ENCODE measurements at places on chromosomes 2 and 18.

DNA sequence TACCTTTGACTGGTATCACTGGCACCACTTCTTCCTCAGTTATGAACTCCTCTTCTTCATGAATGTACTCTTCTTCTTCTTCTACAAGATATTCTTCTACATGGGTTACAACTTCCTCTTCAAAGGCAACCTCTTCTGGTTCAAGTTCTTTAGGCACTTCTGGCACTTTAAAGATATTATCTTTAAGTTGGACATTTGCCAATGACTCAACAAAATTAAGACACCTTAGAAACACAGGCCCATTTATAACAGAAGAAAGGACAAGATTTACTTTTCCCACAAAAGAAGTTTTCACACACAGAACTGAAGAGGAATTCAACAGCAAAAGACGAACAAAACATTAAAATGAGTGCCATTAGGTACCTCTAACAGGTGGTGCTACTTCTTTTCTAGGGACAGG lies 127.3 kb downstream of the TTN start:
- no peak for DNase-seq

DNA sequence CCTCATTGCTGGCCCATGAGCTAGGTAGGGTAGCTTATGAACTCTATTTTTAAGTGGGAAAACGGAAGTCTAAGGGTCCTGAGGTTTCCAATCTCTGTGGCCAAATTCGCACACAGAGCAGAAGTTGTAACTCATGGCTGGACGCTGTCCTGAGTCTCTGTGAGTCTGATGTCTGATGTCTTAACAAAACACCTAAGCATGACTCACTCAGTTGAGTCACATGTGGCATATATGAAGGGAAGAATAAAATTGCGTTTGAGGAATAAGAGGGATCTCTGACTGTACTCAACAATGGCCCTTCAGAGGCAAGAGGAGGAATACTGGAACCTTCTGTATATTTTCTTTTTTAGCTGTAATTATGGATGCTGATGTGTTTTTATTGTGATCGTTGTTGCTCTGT lies 569.7 kb downstream of the RIT2 start:
- peak; percentile 8 for DNase-seq

DNA sequence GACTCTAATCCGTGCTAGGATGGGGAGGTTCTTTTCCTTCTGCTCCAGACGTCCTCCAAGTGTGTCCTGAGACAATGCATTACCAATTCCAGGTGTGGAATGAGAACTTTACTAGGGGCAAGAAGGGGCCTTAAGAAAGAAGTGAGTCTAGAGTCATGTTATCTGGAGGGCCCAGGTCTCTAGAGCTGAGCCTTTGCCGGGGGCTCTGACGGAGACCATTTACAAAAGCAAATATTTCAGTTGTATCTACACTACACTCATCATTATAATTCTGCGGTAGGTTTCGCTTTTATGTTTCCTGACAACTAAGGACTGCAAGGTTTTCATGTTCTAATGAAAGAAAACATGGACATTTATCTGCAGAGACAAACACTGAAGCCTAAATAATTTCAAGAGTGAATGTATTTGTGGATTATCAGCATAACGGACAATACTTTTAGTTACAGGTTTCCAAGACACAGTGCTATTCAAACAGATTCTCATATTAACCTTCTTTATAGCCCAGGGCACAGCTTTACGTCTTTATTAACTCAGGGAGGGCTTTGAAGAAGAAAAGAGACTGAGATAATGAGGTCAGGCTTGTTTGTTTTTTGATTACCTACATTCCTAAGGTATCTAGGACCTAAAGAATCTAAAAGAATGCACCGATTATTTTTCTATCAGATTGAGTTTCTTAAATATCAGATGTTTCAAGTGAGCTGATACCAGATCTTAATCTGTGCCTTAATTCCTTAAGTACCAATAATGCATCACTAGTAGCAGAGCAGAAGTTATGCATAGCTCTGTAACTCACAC lies 15.0 kb upstream of the LAMA1 start:
- DNase-seq, result no peak

DNA sequence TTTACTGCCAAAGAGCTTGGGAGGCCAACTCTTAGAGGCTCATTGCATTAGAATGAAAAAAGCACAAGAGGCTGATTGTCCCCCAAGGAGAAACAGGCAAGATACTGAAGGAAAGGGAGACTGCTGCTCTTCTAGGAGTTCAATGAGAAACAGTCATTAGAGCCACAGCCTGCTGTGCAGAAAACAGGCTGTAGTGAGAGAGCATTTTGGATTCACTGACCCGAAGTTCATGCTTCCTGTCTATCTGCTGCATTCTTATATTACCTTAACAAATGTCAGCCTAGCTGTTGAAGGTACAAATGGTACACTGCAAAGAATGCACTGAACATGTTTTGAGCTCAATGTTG lies 423.3 kb downstream of the SETBP1 start:
- no peak for DNase-seq

GRCh38 chr2:176251928-176252327 lies 17.3 kb upstream of the MTX2 start:
- no peak for DNase-seq

DNA sequence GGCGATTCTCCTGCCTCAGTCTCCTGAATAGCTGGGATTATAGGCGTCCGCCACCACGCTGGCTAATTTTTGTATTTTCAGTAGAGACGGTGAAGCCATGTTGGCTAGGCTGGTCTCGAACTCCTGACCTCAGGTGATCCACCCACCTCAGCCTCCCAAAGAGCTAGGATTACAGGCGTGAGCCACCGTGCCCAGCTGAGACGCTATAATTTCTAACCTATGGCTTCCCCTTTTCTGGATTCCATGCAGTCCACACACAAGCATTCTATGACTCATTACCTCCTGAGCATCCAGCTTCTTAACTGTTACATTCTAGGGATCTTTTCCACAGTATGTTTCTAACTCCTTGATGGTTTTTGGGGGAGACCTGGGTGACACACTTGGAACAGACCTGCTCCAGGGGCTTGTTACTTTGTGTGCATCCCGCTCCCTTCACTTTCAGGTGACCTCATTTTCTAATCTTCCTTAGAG lies 11.8 kb upstream of the KCMF1 start:
- peak; percentile 52 for DNase-seq

DNA sequence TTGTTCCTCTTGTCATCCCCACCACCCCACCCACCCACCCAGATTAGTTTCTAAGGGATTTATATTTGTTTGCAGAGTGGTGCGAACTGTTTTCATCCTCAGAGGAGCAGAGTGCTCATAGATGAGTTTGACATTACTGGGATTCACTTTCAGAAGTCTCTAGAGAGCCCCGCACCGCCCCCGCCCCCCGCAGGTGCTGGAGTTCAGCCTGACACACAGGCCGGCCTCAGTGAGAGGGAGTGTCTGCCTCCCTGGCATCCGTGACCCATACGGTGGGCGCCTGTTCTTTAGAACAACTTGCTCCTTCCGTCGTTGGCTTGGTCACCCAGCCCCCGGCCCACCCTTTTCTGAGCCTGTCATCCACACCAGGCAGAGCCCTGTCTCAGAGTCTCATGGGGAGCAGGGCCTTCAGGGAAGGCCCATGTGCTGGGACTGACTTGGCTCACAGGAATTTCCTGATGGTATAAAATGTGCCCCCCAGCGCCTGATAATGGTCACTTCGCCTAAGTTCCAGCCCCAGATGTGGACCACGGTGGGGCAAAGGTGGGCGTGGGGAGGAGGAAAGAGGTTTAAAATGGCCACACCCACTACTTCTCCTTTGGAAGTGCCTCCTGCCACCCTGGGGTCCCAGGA lies 44.3 kb downstream of the HPCAL1 start:
- DNase-seq, result no peak

DNA sequence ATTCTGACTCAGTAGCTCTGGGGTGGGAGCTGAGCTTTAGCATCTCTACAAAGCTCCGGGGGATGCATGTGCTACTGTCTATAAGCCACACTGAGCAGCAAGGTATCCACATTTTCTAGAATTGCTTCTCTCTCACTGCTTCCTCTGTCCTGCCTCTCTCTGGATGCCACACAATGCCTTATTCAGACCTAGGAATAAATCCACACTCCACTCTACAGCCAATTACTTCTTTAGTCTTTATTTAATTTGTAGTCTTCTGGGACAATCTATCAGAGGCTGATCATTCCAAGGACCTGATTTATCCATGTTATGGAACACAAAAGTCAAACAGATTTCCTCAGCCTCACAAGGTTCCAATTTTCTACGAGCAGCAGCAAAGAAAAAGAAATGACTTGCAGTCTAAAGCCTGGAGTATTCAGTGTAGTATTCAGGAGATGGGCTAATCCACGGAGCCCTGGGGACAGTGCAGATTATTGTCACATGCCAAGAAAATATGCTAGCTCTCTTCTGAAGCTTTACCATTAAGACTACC lies 4.4 kb downstream of the BCL2 start:
- DNase-seq, result no peak

GRCh38 chr2:21772624-21773023 lies 648.9 kb downstream of the TDRD15 start:
- DNase-seq, result peak; percentile 37

- no peak for DNase-seq
Observed at GRCh38 chr2:61357681-61358080, 113.2 kb downstream of the USP34 start.

GRCh38 chr2:59653164-59653563 lies 900.3 kb downstream of the BCL11A start:
- no peak for DNase-seq
